ENCODE measurements at places on chromosomes 12 and 14.

GRCh38 chr12:90899456-90900182, 55.4 kb downstream of the CCER1 start:
- DNase-seq = no peak

GRCh38 chr14:55277972-55278740, 6.9 kb downstream of the FBXO34 start:
- no peak for DNase-seq

DNA sequence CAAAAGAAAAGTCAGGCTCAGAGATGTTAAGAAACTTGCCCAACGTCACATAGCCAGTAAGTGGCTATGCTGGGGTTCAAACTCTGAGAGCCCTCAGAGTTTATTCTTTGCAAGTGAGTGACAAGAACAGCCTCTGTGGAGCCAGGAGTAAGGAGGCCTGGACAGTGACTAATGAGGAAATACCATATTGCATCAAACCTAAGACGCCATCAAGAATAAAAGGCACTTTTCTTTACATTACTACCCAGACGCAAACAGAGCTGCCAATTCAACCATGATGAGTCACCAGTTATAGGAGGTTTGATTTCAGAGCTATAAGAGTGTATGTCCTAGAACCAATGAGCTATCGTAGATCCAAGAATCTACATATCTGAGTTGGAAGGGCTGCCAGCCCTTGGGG, 9.4 kb downstream of the TNFRSF1A start:
- DNase-seq = no peak

GRCh38 chr14:63088865-63089264, 43.6 kb upstream of the KCNH5 start:
- DNase-seq = no peak

- DNase-seq = no peak
Measured at GRCh38 chr14:72723858-72724530, 169.9 kb downstream of the DPF3 start.

DNA sequence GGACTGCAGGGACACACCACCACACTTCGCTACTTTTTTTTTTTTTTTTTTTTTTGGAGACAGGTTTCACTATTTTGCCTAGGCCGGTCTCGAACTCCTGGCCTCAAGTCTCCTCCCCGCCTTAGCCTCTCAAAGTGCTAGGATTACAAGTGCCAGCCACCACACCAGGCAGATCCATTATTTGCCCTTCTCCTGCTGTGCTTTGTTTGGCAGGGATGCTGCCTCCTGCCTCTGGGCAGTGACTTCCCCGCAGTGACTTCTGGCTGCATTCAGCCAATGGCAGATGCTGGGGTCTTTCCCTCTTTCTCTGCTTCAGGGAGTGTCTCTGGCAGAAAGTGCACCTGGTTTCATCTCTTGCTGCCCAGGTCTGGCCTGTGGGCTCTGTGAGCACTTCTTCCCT, 6.7 kb upstream of the MORN3 start:
- DNase-seq = no peak

GRCh38 chr12:51677284-51677968, 86.4 kb downstream of the SCN8A start:
- no peak for DNase-seq

DNA sequence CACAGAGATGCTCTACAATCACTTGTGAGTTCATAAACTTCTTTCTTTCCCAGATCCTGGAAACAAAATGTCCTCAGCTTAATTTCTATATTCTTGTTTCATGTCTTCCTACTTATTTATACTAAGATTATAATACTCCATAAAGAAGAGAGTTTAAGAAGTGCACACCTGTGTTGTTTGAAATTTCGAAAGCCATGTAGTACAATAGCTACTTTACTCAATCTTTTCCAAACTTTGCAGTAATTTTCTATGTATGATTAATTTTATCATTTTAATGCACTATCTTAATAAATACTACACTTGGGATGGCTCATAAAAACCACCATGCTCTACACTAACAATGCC, 300 bp upstream of the TTC5 start:
- no peak for DNase-seq

GRCh38 chr14:98871796-98872195, 400.2 kb downstream of the BCL11B start:
- no peak for DNase-seq

DNA sequence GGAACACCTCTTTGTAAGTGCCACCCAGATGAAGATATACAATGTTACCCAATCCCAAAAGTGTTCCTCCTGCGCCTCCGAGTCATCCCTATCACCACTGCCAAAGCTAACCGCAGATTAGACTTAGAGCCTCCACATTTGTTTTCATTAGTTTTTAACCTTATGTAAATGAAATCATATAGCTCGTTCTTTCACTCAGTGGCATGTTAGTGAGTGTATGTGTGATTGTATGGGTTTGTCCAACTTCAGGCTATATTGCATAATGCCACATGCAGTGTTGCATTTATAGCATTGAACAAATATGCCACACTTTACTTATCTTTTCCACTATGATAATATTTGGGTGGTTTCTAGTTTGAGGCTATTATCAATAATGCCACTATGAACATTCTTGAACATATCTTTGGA, 18.0 kb downstream of the MAP1LC3B2 start:
- DNase-seq = no peak

- DNase-seq = no peak
Measured at GRCh38 chr14:49962621-49963020, 69.7 kb downstream of the ARF6 start.

DNA sequence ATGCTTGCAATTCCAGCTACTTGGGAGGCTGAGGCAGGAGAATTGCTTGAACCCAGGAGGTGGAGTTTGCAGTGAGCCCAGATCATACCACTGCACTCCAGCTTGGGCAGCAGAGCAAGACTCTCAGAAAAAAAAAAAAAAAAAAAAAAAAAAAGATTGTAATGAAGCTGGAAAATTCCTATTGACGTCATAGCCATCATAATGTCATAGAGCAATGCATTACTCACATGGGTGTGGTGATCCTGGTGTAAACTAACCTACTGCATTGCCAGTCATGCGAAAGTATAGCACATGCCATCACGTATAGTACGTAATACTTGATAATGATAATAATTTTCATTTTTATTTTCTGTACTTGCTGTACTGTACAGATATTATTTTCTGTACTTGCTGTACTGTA, 42.7 kb upstream of the NID2 start:
- DNase-seq = no peak

DNA sequence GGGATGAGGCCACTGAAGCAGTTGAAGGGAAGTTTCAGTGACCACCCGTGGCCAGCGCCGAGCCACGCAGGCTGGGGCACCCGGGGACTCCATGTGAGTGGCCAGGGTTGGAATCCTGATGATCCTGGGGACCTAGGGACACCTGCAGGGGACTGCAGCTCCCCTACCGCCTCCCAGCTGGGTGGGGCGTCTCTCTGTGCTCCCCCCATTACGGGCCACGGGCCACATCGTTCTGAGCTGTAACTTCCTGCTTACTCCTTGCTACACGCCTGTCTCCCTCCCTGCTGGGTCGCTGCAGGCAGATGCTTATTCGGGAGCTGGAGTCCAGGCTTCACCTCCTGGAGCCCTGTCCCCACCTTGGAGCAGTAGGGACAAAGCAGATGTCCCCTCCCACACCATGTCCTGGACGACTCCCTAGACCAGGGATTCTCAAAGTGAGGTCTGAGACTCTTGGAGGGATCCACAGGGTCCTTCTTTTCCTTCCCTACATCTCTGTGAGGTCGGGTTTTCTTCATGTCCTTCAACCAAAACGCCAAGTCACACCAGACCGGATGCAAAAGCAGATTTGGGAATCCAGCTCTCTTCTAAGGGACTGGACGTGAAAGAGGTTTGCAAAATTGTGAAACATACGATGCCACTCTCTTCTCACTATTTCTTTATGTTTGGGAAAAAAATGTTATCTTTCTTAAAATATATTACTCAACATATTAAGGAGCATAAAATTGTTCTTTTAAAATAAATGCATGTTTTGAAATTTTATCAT, 85.9 kb upstream of the NCOR2 start:
- DNase-seq = no peak

- DNase-seq = no peak
Measured at GRCh38 chr12:118346895-118347294, 25.8 kb downstream of the TAOK3 start.

DNA sequence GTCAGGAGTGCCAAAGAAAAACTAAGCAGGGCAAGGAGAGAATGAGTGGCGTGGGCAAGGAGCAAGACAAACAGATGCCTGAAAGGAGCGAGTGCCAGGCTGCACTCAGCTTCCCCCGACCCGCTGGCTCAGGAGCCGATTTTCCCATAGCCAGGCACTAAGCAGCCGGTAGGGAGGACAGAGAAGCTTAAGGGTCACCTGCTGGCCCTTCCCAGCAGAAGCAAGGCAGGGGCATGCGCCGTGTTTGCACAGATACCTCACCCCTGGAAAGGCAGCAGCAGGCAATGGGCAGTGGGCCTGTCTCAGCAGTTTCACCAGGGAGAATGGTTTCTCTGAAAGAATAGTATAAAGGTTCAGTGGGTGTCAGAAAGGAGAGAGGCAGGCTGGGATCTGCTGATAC, 104.9 kb upstream of the FKBP4 start:
- DNase-seq = no peak

GRCh38 chr12:106907846-106908245, 47.9 kb upstream of the TMEM263 start:
- no peak for DNase-seq

GRCh38 chr12:83432176-83432719, 745.5 kb downstream of the TMTC2 start:
- DNase-seq = no peak

- no peak for DNase-seq
Measured at GRCh38 chr14:38238332-38238731, 17.6 kb downstream of the CLEC14A start.

DNA sequence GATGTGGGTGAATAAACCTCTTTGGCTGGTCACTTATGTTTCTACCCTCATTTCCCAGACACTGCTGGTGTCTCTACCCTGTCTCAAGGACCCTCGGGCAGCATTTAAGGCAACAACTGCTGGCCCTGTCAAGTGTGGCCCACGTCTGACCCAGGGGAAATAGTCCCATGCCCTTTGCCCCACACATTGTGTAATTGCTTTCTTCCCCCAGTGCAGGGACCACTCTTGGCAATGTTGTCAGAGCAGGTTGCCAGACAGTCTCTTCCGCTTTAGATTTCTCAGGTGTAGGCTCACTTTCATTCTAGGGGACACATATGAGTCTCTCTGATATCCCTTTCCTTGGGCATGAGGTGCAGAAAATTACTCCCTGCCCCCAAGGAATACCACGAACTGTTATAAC, 216.7 kb downstream of the TMEM117 start:
- no peak for DNase-seq

GRCh38 chr12:110042264-110042663, 6.1 kb downstream of the C12orf76 start:
- no peak for DNase-seq

GRCh38 chr12:53201639-53202038, 5.4 kb downstream of the ITGB7 start:
- DNase-seq = no peak

All from DMS 273 treated with DMSO at 0.1 percent for 48 hours (cell line).